Activated naive CD4-positive, alpha-beta T cell treated with Interleukin-2 at 50 U/mL for 16 hours (primary cell): ENCODE measurements at places on chromosomes 4 and X.

GRCh38 chr4:118046323-118046722 is 12.0 kb downstream of the NDST3 start:
- no peak for DNase-seq

GRCh38 chrX:123184219-123184865 is at the start of gene GRIA3:
GRIA3 (plus strand) TSS chrX:123184278; CDS start chrX:123184536, 258 bp downstream.
- no peak for DNase-seq

- peak; percentile 53 for DNase-seq
These were observed 15.7 kb downstream of the FHL1 start for GRCh38 chrX:136162827-136163570.

DNA sequence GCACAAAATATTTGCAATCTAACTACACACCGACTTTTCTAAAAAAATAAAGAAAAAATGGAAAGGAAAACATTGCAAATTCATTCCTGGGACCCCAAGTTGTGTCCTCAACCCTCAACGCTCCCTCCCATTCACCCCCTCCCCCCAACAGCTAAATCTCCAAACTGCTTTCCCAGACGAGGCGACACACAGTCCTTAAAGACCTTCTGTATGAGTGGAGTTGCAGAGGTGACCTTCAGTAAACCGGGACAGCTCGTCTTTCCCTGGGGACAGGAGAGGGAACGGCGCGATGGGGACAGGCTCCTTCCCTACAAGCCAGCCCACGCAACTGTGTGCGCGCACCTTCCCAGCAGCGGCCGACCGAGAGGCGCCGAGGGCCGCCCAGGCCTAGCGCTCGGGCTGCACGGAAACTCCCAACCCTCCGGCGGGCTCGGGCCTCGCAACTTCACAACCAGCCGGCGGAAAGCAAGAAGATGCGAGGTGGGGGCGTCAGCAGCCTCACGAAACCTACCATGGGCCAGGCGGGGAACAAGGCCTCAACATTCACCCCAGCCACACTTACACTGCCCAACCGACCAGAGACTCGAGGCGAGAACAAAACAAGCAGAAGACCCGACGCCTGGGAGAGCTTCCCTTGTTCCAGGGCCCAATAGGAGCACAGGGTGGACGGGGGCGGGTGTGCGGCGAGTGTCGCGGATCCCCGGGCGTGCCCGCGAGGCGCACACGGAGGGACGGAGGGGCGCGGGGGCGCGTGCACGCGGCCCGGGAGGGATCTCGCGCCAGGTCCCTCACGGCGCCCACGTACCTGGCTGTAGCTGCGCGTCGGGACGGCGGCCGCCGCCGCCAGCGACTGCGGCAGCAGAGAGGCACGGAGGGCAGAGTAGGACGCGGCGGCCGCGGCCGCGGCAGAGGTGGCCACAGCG is 763 bp downstream of the GRSF1 start:
- peak; percentile 73 for DNase-seq

GRCh38 chr4:3283483-3283882 is 9.3 kb upstream of the RGS12 start:
- DNase-seq, result no peak

GRCh38 chr4:184280591-184281071 is 63.0 kb upstream of the ENPP6 start:
- peak; percentile 38 for DNase-seq

DNA sequence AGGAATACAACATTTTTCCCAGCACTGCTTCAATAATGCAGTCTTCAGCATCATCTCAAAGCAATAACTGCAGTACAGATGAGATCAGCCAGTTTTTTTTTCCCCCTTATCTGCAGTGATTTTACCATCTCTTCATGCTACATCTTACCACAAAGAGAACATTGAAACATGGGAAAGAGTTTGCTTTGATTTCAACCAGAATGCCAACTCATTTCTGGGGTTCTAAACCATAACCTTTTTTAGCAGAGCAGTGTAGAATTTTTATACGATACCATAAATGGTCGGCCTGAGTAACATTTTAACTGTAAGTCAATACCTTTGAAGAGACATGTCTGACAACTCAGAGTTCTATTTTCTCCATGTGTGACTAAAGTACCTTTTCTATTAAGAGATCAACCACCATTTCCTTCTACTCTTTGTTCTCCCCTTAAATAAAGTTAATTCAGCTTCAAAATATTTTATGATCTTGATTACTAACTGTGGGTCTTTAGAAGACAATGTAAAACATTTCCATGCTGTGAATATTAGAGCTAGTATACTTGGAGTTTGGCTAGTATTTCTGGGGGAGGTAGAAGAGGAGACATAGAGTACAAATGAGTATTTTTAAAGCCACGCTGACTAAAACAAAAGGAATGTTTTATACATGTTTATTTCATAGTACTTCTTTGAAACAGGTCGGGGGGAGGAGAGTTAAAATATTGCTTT is 69.1 kb downstream of the TET2 start:
- DNase-seq, result no peak

- DNase-seq, result peak; percentile 24
These were observed 180.4 kb downstream of the CPEB2 start for GRCh38 chr4:15182600-15183220.

- no peak for DNase-seq
These were observed 358.7 kb upstream of the NR3C2 start for GRCh38 chr4:148800940-148801339.

- DNase-seq, result no peak
These were observed 26.5 kb upstream of the SORCS2 start for GRCh38 chr4:7165874-7166201.

- DNase-seq, result no peak
These were observed 44.9 kb upstream of the TXK start for GRCh38 chr4:48178931-48179330.

DNA sequence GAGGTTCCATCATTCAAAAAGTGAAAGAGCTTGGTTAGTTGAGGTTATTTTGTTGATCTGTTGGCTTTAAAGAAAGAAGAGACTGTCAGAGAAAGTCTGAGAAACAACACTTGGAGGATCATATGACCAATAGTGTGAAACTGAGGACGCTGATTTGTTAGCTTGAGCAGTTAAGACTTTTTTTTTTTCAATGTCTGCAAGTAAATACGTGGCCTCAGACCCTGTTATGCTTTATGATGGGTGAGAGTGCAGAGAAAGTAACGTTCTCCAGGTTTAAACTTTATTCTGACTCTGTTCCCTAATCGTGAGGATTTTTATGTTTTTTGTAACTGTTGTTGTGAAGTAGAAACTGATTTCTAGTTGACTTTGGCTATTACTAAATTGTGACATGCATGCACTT is 45.9 kb downstream of the GAB1 start:
- DNase-seq, result no peak

GRCh38 chr4:159141193-159141592 is 38.3 kb downstream of the RAPGEF2 start:
- no peak for DNase-seq

GRCh38 chr4:83019794-83020494 is 9.3 kb upstream of the LIN54 start:
- DNase-seq, result no peak
